ENCODE measurements at places on chromosomes 6 and 20.

DNA sequence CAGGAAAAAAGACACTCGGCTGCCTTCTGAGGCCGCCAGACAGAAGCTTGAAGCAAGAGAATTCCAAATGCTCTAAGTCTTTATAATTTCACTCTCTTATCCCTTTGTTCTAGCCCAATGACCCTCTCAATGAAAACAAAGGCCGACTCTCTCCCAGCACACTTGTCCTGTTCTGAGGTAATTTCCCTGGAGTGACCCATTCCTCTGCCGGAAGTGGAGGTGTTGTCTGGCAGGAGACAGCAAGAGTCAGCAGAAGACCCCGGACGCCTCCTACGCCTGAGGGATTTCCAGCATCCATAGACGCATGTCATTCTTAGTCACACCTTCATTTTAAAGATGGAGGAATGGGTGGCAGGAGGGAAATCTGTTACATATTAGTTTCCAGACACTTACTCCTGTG is 110.3 kb downstream of the SOD2 start:
- no peak for DNase-seq

GRCh38 chr20:36086767-36087166 is 67.8 kb upstream of the EPB41L1 start:
- DNase-seq = no peak

- DNase-seq = no peak
These were observed 4.6 kb upstream of the HMGN4 start for GRCh38 chr6:26533532-26533931.

- no peak for DNase-seq
These were observed 107.9 kb downstream of the SYCP2 start for GRCh38 chr20:59825563-59825920.

DNA sequence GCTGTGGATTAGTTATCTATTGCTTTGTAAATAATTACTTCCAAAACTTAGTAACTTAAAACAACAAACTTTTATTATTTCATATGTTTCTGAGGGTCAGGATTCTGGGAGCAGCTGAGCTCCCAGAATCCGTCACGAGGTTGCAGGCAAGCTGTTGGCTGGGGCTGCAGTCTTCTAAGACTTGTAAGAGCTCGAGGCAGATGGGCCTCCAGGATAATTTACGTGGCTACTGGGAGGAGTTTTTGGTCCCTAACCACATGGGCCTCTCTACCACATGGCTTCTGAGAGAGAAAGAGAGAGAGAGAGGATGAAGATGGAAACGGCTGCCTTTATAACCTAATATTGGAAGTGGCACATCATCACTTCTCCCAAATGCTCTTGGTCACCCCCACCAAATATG is 64.9 kb upstream of the SULF2 start:
- DNase-seq = no peak

DNA sequence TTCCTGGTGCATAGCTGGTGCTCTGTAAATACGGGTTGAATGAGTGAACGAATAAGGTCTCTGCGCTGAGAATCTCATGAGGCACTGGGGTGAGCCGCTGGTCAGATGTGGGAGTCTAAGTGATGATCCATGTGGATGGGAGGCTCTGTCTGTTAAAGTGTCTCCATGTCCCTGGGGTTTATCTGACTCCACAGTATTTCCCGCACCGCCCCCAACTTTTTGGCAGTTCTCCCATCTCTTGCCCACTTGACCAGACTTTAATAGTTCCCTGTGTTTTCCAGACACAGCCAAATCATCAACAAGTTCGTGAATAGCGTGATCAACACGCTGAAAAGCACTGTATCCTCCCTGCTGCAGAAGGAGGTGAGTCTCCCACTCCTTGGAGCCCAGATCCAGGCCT is 9.9 kb downstream of the BPIFA2 start:
- no peak for DNase-seq

GRCh38 chr20:25867776-25868649 is 171.4 kb upstream of the ZNF337 start:
- DNase-seq = peak; percentile 33

DNA sequence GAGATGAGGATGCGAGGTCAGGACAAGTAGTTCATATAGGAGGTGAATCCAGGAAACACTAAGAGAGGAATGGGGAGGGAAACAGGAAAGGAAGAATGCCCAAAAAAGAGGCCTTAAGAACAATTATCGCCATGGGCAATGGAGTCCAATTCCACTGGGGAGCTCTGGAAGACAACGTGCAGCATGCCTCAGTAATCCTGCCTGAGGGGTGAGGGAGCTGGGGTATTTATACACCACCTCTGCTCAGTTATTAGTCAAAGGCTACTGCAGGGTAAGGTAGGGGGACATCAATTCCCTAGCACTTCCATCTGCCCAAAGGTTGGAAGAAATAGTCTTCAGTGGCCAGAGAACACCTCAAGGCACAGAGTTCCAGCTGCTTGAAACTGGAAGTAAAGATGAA is 96.4 kb downstream of the ZNF217 start:
- DNase-seq = no peak

DNA sequence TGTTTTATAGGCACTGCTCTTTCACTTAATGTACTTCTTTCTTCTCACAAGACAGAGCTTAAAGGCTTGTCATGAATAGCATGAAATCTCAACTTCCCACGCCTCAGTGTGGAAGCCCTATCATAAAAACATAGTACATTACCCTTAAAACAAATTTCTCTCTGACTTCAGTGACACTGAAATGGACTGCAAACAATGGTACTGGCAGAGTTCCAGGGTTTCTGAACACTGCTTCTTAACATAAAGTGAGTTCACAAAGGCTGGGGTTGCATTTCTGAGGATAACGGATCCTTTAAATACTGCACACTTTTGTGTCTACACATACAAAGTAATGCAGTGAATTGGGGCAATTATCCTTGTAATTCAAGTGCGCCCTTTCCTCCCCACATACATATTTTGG is 32.3 kb upstream of the PLEKHG1 start:
- DNase-seq = no peak

DNA sequence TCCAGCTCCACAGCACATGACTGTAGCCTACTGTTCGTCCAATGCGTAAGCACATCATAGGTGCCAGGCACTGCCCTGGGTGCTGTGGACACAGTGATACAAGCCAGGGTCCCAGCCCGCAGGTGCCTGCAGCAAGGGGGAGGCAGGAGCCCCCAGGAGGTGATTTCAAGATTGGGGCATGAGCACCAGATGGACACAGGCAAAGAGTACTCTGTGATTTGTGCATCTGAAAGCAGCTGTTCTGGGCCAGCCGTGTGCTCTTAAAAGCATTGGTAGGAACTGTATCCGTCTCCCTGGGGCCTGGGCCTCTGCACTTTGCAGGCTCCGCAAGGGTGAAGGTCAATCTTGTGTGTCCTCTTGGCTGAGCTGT is 149.8 kb downstream of the SYCP2 start:
- no peak for DNase-seq

- peak; percentile 31 for DNase-seq
These were observed 13.7 kb upstream of the FAM83C start for GRCh38 chr20:35305682-35306556.

DNA sequence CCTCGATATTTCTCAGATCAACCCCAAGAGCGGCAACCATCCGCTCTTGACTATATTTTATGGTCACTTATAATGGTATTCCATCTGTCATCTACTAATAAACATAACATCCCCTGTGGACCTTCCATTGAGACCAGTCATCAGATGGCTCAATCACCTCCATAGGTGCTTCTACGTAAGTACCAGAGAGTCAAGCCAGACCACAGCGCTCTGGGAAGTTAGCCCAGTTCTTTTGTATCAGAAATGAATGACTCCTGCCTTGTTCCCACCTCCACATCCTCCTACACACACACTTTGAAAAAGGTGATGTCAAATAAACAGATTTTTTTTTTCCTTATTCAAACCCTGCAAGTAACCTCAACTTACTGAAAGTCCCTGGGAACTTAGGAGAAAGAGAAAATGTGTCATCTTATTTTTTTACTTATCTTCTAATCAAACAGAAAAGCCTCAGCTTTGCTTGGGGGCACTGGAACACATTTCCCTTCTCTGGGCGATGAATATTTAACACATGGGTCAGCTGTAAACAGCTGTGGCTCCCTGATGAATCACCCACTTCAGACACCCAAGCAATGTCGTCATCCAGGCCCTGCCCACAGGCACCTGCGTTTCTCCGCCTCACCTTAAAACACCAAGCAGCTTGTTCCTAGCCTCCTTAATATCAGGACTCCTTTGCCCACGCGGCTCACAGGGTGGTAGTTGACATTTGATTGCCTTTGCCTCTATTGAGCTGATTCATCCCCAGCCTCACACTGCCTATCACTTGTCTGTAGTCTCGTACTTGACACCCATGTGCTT is 121.4 kb upstream of the LY86 start:
- DNase-seq = no peak

- DNase-seq = no peak
These were observed 94.9 kb downstream of the CEBPB start for GRCh38 chr20:50285376-50286173.

GRCh38 chr6:44060612-44061374 is 66.5 kb downstream of the MRPL14 start:
- no peak for DNase-seq

GRCh38 chr20:3781153-3781910 is at the start of gene SPEF1:
Gene SPEF1 (minus strand): TSS chr20:3781448. CDS start chr20:3781287, 161 bp downstream.
- DNase-seq = no peak

GRCh38 chr20:25685276-25686080 is 11.2 kb downstream of the ZNF337 start:
- DNase-seq = no peak

- no peak for DNase-seq
These were observed 704.8 kb upstream of the SLC35B3 start for GRCh38 chr6:9140172-9140571.

- DNase-seq = no peak
These were observed 65.1 kb downstream of the SOD2 start for GRCh38 chr6:159627939-159628338.

DNA sequence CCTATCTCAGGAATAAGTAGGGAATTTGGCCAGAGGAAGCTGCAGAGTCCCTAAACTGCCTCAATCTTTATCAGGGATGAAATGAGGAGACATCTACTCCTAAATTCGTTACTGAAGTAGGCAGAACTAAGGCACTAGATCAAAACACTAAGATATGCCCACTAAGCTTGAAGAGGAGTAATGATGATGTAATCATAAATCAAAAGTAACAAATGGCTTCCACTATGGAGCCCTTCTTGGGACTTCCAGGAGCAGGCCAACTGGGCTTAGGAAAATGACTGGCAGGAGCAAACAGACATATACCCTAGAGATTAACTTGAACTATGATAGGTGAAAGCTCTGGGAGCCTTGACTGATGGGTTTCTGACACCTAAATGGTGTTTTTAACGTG is 15.4 kb downstream of the ZSCAN12 start:
- no peak for DNase-seq

- DNase-seq = no peak
These were observed 209.3 kb upstream of the SOX4 start for GRCh38 chr6:21384216-21384615.

GRCh38 chr20:9051508-9051907 is 17.4 kb upstream of the PLCB4 start:
- DNase-seq = no peak

GRCh38 chr6:30495993-30496392 is 6.7 kb downstream of the HLA-E start:
- no peak for DNase-seq

- no peak for DNase-seq
These were observed 586 bp upstream of the NQO2 start for GRCh38 chr6:2998998-2999617.

DNA sequence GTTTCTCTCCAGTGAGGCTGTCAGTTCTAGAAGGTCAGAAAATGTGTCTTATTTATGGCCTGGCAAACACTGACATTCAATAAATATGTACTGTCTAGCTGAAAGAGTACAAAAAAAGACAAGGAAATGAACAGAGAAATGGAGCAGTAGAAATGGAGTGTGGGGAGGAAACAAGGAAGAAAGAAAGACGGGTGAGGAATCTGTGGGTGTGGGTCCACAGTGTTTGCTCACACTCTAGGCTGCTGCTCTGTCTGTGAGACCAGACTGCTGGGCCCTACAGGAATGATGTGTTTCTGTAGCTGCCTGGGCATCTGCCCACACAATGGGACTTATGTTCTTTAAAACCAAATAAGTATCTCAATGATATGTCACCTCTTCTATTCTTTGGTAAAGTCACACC is 114.2 kb downstream of the MOXD1 start:
- no peak for DNase-seq

- no peak for DNase-seq
These were observed 287.0 kb downstream of the CDC5L start for GRCh38 chr6:44674226-44675155.

DNA sequence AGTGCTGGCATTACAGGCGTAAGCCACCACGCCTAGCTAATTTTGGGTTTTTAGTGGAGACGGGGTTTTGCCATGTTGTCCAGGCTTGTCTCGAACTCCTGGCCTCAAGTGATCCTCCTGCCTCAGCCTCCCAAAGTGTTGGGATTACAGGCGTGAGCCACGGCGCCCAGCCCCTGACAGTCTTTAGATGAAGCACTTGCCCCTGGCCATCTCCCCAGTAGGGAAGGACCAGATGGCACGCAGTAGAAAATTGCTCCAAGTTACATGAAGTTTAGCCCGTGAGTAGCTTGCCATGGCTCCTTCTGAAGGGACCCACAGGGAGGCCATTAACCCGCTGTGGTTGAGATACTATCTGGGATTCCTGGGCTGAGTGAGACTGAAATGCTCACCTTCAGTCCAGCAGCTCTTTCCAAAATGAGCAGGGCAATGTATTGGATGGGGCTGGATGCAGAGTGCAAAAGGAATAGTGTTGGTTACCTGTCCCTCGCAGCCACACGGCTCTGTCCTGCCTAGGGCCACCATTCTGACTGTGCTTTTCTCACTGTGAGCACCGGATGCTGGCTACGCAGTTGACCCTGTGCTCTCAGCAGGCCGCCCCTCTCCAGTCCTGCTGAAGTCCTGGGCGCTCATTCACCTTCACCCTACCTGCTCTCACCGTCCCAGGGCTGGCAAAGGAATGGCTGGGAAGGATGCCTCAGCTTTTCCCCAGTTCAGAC is 66.9 kb downstream of the EFCAB8 start:
- DNase-seq = no peak

GRCh38 chr20:62010551-62011402 is 54.9 kb downstream of the TAF4 start:
- DNase-seq = peak; percentile 32

DNA sequence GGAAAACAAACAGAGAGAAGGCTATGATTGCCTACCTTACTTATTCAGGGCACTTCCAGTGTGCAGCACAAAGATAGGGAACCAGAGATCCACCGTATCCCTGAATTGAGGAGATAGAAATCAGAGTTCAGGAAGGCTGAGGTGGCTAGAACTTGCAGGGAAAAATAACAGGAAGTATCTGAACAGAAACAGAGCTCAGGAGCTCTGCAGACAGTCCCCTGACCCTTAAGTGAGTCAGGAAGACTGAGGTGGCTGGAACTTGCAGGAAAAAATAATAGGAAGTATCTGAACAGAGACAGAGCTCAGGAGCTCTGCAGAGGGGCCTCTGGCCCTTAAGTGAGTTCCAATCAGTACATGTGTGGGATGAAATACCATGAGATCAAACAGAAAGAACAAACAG is 65.4 kb downstream of the RPRD1B start:
- DNase-seq = no peak

DNA sequence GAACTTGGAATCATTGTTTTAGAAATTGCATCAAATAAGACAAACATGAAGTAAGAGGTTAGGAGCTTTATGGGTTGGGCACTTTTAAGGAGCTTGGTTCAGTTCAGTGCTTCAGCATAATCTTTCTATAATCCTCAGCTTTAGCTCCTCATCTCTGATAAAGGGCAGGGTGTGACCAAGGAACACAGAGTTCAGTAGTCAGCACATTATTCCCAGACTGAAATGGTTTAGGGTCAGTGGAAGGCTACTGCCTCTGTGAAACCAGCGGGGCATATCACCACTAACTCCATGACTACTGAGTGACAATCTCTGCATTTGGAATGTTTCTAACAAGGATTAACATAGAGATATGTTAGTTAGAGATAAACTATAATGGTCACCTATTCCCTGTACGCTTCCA is 36.9 kb downstream of the CRYBG1 start:
- no peak for DNase-seq
